Epithelial cell of prostate (primary cell): ENCODE measurements at places on chromosomes 5 and 9.

DNA sequence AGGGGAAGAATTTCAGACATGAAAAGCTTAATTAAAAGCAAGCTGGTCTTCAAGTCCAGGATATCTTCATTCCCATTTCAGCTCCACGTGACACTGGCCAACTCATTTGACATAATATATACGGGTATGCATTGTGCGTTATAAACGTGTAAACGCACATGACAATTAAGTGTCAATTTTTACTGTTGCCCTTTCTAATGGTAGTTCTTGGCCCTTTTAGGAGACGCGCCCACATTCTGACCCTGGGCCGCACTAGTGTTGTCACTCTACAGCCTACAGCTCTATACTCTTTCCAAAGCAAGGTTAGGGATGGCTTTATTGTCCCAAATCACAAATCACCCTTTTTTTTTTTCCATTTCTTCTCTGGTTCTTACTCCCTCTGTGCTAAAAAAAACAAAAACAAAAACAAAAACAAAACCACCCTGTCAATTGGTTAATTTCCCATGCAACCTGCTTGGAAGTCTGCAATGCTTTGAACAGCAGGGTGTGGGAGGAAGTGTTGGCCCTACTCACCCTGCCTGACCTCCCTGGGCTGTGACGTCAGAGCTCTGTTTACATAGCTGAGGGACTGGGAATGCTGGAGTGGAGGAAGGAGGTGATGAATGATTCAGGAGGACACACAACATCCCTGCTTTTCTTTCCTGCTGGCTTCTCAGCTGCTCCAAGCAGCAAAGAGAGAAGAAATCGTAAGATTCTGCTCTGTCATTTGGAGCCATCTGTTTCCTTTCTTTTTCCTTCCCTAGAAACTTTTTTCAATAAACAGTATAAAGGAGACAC lies 19.3 kb downstream of the RFK start:
- peak; percentile 60 for DNase-seq

DNA sequence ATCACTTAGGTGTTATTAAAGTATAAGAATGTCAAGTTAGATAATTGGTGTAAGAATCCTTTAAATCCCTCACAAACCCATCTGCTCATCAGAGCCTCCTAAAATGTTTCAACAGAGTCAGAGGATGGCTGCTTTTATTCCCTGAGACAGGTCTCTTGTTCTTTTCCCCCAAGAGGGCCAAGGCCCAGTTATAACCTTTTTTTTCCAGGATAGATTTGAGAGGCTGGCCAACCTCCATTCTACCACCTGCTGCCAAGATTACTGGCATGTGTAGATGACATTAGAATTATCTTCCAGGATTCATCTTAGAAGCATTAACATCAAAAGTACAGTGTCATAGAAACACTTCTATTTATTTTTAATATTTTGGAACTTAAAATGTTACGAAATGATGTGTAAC lies 305.1 kb downstream of the TRPM3 start:
- no peak for DNase-seq

DNA sequence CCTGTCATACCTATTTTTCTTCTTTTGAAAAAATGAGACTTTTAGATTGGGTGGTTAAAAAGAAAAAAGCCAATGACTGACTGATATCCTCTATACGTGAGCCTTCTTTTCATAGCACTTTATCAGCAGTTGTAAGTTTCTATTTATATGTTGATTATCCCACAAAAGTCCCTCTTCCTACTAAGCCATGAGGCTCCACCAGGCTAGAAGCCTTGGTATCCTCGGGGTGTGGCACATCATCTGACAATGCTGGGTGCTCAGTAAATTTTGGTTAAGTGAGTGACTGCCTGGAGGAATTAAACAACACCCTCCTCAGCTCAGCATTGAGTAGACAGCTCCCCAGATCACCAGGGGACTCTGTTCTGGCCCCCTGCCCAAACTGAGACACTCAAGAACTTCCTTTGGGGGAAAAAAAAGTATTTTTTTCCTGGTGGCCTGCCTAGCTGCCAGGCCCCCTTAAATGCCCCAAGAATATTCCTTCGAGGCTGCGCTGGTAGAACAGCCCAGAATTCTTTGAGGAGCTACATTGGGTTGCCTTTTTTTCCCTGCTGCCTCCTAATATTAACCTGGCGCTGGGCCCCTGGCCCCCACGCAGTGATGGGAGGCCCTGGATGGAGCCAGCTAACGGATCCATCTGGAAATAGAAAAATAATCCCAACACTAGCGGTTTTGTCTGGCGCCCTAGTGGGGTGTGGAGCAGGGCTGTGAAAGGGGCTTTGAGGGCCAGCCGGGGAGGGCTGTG lies 23.4 kb upstream of the COL27A1 start:
- DNase-seq = no peak

- DNase-seq = no peak
Measured at GRCh38 chr9:126511411-126511810, 102.3 kb upstream of the LMX1B start.

- no peak for DNase-seq
Measured at GRCh38 chr5:141850244-141850768, 27.9 kb downstream of the PCDH1 start.

DNA sequence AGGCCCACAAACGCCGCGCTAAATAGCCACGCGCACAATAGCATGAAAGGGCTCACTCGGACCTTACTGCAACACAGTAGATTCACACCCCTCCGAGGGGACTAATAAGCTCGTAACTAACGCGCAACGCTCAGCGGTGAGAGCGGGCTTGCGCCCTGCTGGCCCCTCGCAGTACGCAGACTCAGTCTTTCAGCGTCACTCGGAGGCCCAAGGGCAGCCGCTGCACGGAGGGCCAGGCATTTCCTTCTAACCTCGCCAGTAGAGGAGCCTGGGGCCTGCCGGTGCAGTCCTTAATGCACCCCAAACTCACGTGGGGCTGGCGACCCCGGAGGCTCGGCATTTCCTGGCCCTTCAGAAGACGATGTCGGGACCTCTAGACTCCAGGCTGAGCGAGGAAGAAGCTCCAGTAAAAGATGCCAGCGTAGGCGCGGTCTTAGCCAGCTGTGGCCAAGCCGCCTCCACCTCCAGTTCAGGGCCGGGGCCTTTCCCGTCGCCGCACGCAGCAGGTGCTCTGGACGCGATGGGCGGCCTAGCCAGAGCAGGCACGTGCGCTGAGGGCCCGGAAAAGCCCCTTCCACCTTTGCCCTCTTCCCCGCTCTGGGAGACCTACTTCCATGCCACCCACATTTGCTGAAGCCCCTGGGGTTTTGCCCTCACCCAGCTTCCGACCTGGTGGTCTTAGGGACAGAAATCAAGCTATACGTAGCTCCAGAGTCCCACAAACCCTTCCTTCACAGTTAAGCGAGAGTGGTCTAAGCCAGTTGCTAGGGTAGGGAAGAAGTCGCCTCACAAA lies 38.3 kb upstream of the TIFAB start:
- DNase-seq = no peak

GRCh38 chr9:128412120-128412790 lies 8.4 kb upstream of the CERCAM start:
- no peak for DNase-seq

DNA sequence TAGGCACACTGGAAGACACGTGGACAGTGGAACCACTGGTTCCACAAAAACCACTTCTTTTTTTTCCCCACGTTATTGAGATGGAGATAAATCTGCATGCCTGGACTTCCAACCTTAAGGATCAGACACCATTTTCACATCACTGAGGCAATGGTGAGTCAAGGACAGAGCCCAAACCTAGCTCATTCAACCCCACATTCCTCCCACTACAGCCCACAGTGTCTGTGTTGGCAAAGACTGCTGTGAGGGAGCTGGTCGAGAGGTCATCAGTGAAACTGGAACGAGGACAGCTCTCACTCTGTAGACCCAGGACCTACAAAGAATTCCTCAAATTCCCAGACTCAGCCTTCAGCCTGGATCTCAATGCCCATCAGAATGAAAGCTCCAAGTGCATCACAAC lies 74.8 kb downstream of the ABCA1 start:
- no peak for DNase-seq

DNA sequence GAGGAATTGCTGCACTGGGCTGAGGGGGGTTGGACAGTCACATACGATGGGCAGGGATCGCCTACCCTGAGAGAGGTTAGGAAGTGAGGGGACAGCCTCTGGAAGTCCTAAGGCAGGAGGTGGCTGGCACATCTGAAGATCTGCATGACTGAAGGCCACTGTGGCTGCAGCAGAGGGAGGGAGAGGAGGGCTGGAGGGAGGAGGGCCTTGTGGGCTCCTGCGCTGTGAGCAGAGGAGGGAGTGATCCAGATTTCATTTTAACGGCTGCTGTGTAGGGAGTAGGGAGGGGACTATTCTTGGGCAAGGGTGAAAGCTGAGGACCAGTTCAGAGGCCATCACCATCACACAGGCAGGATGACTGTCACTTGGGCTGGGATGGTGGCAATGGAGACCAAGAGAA lies 7.1 kb downstream of the EIF4E1B start:
- no peak for DNase-seq

DNA sequence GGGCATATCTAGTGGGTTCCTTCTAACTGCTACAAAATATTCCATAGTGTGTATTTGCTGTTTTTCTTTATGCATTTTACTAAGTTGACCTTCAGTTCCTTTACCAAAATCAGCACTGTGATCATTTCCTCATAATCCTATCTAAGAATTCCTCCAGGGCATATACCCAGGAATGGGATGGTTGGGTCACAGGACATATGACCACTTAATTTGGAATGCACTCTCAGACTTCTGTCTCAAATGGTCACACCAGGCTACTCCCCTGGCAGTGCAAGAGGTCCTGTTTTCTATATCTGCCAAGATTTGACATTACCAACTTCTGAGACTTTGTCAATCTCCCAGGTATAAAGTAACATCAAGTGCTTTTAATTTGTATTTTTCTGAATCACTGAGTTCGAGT lies 63.9 kb downstream of the ADAMTS12 start:
- no peak for DNase-seq

GRCh38 chr9:110979636-110980035 lies 58.6 kb downstream of the LPAR1 start:
- DNase-seq = no peak

DNA sequence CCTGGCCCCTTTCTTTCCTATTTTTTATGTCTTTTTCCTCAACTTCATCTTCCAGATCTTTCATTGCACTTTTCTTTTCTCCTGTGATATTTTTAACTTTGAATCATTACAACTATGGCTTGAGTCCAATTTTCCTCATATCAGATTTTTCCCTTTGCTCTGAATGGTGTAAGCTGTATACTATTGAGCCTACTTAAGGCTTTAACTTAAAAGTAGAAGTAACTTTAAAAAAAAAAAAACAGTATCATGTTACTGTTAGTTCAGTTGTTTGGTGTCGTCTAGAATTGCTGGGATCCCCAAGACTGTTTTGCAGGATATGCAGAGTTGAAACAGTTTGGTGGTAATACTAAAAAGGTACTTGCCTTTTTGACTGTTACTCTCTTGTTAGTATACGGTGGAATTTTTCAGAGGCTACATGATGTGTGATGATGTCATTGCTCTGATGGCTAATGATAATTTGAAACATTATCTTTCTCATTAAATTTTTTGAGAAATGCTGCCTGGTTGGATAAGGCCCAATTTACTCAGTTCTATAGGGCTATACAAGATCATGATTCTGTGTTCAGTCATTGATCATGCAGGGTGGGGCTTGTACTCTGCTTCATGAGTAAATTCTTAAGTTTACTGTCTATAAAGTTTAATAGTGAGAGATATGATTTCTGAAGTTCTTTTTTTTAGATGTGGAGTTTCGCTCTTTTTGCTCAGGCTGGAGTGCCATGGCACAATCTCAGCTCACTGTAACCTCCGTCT lies 8.8 kb downstream of the NAA35 start:
- no peak for DNase-seq

- DNase-seq = no peak
Measured at GRCh38 chr5:149603210-149603609, 21.9 kb downstream of the ARHGEF37 start.

GRCh38 chr9:136225748-136226679 lies 19.6 kb downstream of the QSOX2 start:
- DNase-seq = no peak

DNA sequence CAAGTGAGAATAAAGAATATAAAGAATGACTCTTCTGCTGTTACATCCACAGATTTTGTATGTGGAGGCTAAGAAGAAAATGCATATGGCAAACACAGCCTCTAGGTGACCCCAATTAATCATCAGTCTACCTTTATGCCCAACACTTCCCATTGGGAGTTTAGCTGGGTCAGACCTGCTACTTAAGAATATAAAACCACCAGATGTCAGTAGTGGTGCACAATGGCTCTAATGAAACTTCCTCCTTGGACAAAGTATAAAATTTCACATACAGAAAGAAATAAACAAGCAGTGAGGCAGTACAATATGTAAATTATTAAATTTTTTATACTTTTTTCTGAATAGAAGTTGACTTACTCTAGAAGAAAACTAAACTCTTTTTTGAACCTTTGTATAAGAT lies 539.9 kb downstream of the BRINP1 start:
- DNase-seq = no peak

- DNase-seq = no peak
Measured at GRCh38 chr9:115038178-115038577, 79.8 kb downstream of the TNC start.

- no peak for DNase-seq
Measured at GRCh38 chr9:137310189-137311052, 8.3 kb upstream of the NRARP start.

- no peak for DNase-seq
Measured at GRCh38 chr9:102049586-102050246, 311.3 kb upstream of the GRIN3A start.

DNA sequence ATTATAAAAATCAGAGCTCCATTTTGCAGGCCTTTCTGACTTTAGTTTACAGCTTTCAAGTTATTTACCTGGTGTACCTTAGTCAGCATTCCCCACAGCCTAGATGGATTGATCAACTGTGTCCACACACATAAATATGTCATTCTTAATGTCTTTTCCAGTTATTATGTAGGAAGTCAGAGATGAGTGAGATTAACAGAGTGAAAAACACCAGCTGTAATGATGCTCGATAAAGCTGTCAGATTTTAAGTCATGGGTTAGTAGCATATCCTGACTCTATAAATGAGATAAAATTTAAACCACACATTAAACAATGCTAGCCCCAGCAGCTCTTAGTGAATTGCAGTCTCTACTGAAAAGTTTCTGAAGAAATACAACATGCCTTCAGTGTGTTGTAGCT lies 48.9 kb downstream of the NUDT12 start:
- DNase-seq = no peak

- DNase-seq = no peak
Measured at GRCh38 chr5:150118561-150119229, 32.3 kb upstream of the CSF1R start.

DNA sequence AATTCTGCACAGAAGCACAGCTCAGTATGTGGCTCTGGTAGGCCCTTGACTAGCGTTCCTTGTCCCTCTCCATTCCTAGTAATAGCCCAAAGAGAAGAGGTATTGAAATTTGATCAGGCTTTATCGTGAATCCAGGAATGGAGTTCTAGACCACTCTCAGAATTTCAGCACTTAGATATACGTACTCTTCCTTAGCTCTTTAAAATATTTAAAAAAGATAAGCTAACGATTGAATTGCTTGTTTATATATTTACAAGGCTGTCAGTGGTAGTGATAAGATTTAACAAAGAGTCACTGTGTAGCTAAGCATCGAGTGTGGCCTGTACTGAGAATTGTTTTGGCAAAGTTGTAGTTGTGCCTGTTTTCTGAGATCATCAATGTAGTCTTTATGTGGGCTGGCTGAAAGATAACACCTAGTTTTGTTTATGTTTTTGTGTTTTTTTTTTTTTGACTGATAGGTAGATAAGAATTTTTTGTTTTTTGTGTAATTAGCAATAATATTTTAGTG lies 2.5 kb downstream of the KIAA1958 start:
- DNase-seq = no peak
